ENCODE measurements at places on chromosomes 11 and 22.

DNA sequence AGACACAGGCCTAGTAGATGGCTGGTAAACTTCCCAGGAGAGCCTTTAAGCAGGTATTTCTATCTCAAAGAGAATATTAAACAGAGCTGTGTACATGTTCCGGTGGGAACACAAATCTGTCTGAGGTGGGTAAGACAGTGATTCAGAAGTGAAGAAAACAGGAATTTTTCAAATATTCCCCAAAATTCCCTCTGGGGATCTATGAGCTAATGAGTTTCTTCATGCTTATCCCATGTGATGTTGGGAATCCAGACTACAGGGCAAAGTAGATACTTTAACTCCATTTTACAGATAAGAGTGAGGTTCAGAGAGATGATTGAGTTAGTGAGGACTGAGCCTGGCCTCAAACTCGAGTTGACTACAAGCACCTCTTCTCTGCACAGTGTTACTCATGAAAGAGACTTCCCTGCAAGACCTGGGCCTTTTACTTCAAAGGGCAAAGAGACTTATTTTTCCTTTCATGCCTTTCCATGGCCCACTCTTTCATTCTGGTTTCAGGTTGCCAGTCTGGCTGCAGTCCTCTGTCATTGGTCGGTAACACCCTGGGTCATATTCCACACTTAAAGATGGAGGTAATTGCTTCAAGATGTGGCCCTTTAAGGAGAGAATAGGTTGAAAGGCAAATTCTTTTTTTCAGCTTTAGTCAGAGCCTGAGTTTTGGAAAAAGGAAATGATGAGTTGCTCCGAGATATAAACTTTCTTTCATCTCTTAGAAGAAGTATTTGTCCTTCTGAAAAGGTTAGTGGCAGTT is 70.1 kb downstream of the CYB5R2 start:
- no peak for DNase-seq

DNA sequence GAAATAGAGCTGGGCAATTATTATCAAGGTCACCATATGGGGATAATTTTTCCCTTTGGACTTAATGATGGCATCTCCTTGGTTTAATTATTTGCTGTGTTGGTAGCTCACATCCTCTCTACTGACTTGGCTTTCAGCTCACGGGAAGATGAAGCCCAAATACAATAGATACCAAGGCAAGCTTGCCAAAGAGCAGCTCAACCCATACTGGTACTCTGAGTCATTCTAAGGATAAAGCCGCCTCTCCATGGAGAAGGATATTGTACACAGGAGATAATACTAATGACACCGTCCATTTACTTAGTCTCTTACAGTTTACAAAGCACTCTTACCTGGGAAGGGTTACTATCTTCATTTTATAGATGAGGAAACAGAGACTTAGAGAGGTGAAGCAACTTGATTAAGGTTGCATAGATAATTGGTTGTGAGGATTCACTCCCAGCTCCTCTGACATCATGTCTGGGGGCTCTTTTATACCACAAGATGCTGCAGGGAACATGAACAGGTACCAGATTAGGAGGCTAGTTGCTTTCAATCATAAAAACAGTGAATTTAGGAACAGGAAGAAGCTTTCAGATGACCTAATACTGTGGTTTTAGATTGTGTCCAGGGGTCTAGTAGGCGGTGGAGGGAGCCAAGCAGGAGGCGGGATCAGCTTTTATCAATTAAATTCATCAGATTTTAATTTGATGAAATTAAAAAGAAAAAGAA is 48.3 kb upstream of the PICALM start:
- no peak for DNase-seq

GRCh38 chr11:105179542-105180278 is 40.1 kb upstream of the CARD18 start:
- no peak for DNase-seq

DNA sequence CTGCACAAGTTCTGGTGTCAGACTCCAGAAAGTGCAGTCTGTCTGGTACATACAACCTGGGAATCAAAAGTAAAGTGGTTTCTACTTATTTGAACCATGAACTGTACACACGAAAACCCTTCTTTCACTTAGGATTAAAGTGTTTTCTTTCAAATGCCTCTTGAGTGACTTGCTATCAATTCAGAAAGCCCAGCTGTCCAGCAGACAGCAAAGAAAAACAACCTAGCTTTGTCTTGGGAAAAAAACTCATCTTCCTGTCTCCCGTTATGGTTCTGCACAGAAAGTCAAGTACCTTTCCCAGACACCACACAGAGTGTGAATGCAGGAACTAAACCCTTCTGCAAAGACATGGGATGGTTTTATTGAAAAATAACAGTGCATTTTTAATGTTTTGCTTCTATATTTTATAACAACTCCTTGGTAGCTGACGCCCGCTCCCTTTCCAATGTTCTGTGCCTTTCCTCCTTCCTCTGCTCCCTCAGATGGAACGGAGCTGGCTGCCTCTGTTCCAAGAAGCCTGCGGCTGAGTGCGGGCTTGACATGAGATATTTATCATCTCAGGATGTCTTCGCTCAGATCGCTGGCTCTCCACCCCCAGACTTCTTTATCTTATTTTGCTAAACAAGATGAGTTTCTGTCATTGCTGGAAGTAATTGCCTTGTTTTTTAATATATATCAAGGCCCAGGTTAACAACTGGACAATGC is 322.3 kb upstream of the B3GAT1 start:
- no peak for DNase-seq

DNA sequence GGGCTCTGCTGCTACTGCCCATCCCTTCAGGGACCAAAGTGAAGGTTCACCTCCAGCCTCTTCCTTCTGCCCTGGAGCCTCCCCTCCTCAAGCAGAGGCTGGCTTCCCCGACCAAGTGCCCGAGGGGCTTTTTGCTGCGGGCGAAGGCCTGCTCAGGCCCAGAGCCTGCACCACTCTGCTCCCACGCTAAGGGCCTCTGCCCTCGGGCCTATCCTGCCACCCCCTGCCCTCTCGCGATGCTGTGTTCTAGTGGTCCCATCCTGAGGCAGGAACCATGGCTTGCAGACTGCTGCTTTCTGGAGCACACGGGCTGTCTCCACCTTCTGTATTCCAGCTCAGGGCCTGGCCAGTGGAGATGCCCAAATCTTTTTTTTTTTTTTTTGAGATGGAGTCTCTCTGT is 8.9 kb upstream of the TNFRSF13C start:
- DNase-seq = no peak

DNA sequence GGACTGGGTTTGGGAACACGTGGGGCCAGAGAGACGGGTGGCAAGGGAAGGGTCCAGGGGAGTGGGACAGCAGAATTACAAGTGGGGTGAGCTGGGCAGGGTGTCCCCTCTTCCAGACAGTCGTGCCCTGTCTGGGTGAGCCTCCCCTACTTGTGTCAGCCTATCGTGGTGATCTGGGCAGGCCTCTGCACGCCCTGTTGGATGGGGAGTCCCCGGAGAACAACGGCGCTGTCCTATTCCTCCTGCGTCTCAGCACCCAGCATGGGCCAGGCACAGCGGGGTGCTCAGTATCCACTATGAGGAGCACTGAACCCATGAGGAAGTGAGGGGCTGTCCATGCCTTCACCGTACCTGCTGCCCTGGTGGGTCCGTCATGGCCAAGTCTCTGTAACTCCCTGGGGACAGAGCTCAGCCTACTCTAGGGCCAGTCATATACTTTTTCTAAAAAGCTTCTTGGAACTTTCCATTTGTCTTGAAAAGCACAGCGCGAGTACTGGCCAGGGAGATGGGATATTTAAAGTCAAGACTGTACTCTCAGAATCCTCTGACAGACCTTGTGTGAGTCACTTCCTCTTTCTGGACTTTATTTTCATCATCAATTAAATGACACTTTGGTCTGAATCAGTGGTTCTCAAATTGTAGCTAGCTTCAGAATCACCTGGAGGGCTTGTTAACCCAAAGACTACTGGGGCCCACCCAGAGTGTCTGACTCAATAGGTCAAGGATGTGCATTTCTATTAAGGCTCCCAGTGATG is 81.7 kb upstream of the NECTIN1 start:
- no peak for DNase-seq

GRCh38 chr11:21268036-21268435 is 598.6 kb downstream of the NELL1 start:
- DNase-seq = no peak

- DNase-seq = no peak
Measured at GRCh38 chr22:45207533-45207932, 33.2 kb downstream of the KIAA0930 start.

- peak; percentile 42 for DNase-seq
Measured at GRCh38 chr11:125165111-125165842, 726 bp downstream of the PKNOX2 start.

GRCh38 chr11:17395554-17395961 is 7.1 kb upstream of the KCNJ11 start:
- no peak for DNase-seq

- DNase-seq = no peak
Measured at GRCh38 chr11:77636731-77637344, 756 bp downstream of the CLNS1A start.

GRCh38 chr11:125562430-125562829 is 6.8 kb upstream of the EI24 start:
- DNase-seq = no peak

GRCh38 chr11:131899950-131900580 is 529.6 kb downstream of the NTM start:
- no peak for DNase-seq

GRCh38 chr11:113979431-113979830 is 4.5 kb downstream of the HTR3A start:
- DNase-seq = no peak

- DNase-seq = no peak
Measured at GRCh38 chr11:68960294-68961071, 20.3 kb downstream of the MRGPRD start.

GRCh38 chr11:124867700-124868099 is 2.5 kb downstream of the ROBO3 start:
- no peak for DNase-seq

GRCh38 chr11:14546672-14547071 is 26.5 kb upstream of the PSMA1 start:
- DNase-seq = no peak

DNA sequence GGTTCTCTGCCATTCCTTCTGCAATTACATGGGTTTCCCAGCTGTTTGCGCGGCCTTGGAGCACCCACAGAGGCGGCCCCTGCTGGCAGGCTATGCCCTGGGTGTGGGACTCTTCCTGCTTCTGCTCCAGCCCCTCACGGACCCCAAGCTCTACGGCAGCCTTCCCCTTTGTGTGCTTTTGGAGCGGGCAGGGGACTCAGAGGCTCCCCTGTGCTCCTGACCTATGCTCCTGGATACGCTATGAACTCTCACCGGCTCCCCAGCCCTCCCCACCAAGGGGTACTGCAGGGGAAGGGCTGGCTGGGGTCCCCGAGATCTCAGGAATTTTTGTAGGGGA is 2.6 kb downstream of the RCE1 start:
- DNase-seq = no peak

DNA sequence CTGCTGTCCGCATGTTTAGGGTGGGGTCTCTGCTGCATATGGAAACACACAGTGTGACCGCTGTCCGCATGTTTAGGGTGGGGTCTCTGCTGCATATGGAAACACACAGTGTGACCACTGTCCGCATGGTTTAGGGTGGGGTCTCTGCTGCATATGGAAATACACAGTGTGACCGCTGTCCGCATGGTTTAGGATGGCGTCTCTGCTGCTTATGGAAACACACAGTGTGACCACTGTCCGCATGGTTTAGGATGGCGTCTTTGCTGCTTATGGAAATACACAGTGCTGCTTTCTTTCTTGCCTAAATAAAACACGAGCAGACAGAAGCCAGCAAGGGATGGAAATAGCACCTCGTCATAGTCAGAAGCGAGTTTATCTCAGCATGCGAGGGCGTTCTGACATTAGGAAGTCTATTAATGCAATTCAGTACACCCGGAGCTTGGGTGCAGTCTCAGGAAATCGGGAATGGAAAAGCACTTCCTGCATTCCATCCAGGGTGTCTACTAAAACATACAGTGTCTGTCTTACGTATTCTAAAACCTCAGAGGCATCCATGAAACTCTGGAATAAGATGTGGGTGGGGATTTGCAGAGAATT is 32.6 kb upstream of the TOLLIP start:
- DNase-seq = peak; percentile 32

DNA sequence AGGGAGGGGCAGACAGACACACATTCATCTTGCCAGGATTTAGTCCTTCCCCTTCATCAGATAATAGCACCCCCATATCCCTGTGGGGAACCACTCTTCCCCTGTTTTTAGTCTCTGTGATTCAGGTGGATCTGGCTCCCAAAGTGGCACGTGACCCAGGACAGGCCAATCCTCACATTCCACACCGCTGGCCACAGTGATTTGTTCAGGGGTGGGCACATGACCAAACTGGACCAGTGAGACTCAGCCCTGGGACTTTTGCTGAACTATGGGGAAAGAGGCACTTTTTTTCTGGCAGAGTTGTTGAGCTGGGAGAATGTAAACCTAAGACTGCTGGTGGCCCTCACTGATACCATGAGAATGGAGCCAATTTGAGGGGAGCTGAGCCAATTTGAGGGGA is 19.1 kb upstream of the KCNJ11 start:
- no peak for DNase-seq

DNA sequence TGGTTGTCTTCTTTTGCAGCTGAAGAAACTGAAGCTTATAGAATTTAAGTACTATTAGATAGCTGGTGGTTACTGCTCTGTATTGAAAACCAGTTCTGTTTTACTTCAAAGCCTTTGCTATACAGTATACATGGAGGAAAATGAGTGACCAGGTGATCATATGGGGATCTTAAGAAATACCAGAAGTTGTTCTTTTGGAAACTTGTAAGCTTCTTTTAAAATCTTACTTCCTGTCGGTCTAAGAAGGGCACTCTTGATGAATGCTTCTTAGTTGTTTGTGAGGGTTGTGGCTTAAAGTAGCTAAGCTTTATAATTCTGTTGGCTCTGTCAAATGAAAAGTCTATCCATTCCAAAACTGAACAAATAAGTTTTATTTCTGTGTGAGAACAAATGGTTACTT is 55.2 kb downstream of the PDE3B start:
- no peak for DNase-seq

- DNase-seq = peak; percentile 24
Measured at GRCh38 chr11:125923012-125923579, 18.8 kb downstream of the DDX25 start.

DNA sequence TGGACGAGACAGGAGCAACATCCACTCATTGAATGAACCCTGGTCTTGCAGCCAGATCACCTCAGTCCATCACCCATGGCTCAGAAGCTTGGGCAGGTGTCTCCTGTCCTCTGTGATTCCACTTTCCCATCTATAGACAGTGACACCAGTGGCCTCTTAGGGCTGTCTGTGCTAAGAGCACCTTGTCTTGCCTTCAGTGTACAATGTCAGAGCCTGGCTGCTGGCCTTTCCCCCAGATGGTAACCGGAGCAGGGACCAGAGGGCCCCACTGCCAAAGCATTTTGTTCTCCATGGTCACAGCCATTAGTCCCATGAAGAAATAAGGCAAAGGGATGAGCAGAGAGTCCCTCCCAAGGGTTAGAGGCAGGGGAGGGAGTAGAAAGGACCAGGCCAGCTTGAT is 35.4 kb downstream of the PKNOX2 start:
- no peak for DNase-seq

GRCh38 chr11:78295991-78296930 is 107.5 kb downstream of the USP35 start:
- no peak for DNase-seq

DNA sequence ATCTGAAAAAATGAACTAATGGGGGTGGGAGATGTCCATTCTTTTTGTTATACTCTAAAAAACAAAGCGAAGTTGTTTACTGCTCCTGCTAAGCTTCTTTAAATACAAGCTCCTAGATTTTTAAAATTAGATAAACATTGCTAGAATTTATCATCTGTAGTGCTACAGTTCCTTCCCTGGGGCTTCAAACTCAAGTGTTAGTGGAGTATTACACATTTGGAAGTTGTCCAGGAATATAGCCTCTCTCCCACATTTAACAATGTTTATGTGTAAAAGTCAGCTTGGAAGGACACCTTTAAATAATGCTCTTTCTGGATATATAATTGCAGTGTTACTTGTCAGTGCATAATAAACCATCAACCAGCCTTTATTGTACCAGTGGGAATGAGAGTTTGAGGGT is 155.5 kb downstream of the SPON1 start:
- no peak for DNase-seq
